Karpas-422 (cell line): ENCODE measurements at places on chromosomes 16 and 17. TPM values are rescaled to one million over a fixed set of nuclear protein-coding genes. Genes with fewer than 3 reads are reported as not detected.

DNA sequence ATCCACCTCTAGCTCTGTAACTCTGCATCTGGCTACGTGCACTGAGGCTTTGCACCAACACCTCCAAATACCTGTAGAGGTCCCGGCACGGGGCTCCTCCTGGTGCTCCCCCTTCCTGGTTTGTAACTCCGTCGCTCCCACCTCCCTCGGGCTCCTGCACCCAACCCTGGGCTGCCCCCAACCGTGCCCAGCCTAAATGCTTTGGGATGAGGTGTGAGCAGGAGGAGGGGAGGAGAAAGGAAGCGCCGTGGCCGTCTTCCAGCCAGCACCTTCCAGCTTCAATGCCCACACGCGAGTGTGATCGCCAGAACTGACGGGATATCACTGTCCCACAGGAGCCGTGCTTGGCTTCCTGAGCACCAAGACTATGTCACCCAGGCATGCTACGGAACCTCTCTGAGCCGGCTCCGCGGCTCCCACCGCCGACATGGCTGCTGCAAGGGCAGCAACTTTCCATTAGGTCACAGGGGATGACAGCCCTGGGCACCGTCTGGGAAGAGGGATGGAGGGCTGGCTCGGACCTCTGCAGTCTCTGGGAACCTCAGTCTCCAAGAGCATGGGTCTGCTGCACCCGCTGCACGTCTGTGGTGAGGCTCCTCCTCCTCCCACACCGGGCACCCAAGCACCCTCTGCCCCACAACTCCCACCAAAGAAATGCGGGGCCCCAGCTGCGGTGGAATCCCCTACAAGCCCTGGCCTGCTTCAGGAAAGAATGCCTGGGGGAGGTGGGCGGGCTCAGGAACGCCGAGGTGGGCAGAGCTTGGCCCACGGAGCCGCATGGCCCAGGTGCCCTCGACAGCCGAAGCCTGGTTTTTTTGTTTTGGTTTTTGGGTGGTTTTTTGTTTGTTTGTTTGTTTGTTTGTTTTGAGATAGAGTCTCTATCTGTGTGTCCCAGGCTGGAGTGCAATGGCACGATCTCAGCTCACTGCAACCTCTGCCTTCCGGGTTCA is 6.4 kb upstream of the SLC38A10 start:
- H3K4me1 ChIP-seq = peaks cover 1% of the 10 kb centered on the region
- no peaks in the 10 kb centered on the region for H3K27me3 ChIP-seq
- no peak overlapping the region for H3K27ac ChIP-seq
- H3K4me3 ChIP-seq = no peak overlapping the region
- no peaks in the 10 kb centered on the region for H3K36me3 ChIP-seq
- DNase-seq = no peak

Gene CDH16
- total RNA-seq = not detected in 2 replicates

Gene CCL11
- total RNA-seq = not detected in 2 replicates

- no peak overlapping the region for H3K27ac ChIP-seq
- no peaks in the 10 kb centered on the region for H3K4me1 ChIP-seq
- no peak overlapping the region for H3K4me3 ChIP-seq
- no peaks in the 10 kb centered on the region for H3K27me3 ChIP-seq
Observed at GRCh38 chr17:32671896-32672295, 185.1 kb downstream of the CDK5R1 start.

DNA sequence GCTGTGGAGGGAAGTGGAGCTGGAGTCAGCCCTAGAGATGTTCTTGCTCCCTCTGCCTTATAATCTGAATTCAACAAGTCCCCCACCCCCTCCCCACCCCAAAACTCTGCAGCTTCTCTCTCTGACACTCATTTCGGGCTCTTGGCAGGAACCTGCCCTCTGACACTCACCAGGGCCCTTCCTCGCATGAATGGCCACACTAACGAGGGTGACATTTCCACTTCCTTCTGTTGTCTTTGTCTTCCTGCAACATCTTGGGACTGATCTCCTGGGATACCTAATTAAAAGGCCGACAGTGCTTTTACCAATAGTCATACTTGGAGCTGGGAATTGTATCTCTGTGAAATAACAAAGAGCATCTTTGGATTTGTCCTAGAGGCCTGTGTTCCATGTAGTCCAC is 106.9 kb upstream of the PIRT start:
- H3K27me3 ChIP-seq = no peaks in the 10 kb centered on the region; the same call in 1 of the 2 replicates
- no peaks in the 10 kb centered on the region for H3K36me3 ChIP-seq
- H3K4me3 ChIP-seq = no peak overlapping the region
- no peaks in the 10 kb centered on the region for H3K4me1 ChIP-seq
- DNase-seq = no peak

Gene SCARF1
- 0.18 TPM in 1 of 2 replicates, not detected in the other for total RNA-seq

GRCh38 chr16:48300391-48300856 is 53.1 kb upstream of the ABCC11 start:
- DNase-seq = no peak
- no peaks in the 10 kb centered on the region for H3K4me1 ChIP-seq
- no peak overlapping the region for H3K4me3 ChIP-seq
- no peaks in the 10 kb centered on the region for H3K27me3 ChIP-seq
- H3K27ac ChIP-seq = no peak overlapping the region

- no peak overlapping the region for H3K4me3 ChIP-seq
- H3K27me3 ChIP-seq = peaks cover 2% of the 10 kb centered on the region; the same call in 1 of the 2 replicates
- H3K4me1 ChIP-seq = peaks cover 14% of the 10 kb centered on the region
Observed at GRCh38 chr17:76981545-76982295, 113.5 kb downstream of the MGAT5B start.

GRCh38 chr17:49976163-49976827 is 7.3 kb downstream of the DLX4 start:
- no peaks in the 10 kb centered on the region for H3K36me3 ChIP-seq
- H3K4me3 ChIP-seq = no peak overlapping the region
- H3K27me3 ChIP-seq = no peaks in the 10 kb centered on the region
- DNase-seq = no peak
- H3K4me1 ChIP-seq = no peaks in the 10 kb centered on the region
